ENCODE measurements at places on chromosomes 12 and 14.

- peak; percentile 24 for DNase-seq
Observed at GRCh38 chr12:104049903-104050356, at the start of gene GLT8D2. TSS of gene GLT8D2 (minus strand) at chr12:104050187. CDS start at chr12:104019648, 30,539 bp downstream.

DNA sequence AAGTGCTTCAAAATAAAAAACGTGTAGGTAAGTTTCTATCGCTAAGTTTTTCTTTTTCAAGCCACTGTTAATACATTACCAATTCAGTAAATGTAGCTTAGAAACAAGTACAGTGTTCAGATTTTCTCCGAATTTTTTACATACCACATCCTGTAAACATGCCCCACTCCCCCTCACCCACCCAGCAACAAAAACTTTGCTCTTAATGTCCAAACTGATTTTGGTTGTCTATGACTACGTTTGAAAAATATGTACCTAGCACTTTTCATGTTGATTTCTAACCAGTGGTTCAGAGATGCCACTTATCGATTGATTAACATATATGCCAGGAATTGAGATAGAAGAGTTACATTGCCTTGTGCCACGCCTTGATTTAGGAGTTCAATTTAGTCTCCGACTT is 663 bp upstream of the LIN7A start:
- peak; percentile 49 for DNase-seq

DNA sequence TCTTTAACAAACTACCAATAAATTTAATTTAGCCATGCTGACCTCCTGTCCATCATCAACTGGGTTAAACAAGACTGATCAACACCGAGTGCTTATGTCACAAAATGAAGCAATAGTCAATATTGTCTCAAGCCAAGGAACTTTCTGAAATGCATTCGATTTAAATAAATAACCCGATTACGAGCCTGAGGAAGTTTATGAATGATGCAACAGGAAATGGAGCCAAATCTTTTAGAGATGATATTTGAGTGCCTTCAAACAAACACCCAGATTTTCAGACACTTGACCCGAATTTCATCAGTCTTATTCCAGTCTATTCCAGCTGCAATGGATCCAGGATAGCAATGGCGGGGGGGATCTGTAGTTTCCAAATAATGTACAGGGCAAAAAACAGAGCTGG is 27.9 kb downstream of the FAR2 start:
- DNase-seq = no peak

DNA sequence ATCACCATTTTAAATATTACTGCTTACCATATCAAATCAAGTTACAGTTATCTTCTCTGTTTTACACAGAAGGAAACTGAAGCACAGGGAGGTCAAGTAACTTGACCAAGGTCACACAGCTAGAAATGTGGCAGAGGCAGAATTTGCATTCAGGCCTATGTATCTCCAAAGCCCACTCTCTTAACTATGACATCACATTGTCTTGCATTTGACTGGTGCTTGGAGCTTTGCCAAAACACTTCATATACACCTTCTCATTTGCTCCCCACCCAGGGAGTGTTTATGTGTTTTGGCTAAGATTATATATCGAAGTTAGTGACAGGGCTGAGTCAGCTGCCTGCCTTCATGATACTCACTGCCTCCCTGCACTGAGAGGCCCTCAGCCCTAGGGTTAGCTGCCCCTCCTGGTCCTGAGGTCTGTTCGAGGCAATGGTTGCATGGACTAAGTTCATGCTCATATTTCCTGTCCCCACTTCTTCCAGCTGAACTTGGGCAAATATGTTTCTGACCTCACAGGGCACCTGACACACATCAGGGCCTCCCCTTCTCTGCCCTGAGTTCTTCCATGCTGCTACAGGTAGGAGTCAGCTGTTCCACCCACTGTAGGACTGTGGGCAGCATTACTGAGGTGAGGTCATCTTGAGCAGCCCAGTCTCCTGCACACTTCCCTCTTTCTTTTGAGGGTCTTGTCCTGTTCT is 1.8 kb downstream of the GALNT6 start:
- DNase-seq = peak; percentile 59

DNA sequence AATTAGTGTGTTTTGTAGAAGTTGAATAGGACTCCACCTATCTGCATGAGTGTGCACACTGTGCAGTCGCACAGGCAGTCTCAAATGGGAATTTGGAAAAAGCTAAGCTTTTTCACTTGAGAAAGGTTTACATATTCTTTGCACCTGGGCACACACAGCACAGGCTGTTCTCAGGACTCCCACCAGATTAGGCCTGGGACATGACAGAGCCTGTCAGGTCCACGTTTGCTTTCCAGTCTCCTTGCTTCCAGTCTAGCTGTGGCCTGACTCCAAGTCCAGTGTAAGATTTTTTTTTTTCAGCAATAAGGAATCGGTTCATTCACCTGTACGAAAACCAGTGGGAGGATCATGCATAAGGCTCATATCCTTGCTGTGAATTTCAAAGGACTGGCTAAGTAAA is 181.3 kb downstream of the ZFP36L1 start:
- no peak for DNase-seq

DNA sequence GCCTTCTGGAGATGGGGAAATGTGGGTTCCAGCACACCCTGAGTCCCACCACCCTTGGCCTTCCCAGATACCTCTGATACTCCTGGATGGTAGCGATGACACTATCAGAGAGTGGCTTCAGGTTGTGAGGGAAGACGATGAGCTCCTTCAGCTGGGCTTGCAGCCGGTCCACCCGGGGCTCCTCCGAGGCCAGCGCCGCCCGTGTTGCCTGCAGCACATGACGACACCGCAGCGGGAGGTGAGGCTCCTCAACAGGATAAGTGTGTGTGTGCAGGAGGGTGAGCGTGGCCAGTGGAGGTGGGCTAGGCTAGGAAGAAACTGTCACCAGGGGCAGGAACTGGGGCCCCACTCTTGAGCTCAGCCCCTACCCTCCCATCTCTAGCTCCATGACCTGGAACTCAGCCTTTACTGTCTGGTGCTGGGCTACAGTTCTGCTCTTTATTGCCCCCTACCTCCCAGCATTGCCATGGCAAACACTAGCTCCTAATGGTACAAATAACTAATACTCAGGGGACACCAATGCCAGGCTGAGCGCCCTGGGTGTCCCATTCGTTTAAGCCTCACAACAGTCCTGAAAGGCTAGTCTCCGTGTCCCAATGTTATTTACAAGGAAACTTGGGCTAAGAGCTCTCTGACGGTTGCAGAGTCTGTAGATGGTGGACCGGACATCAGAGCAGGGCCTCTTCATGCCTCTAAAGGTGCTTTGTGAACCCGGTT is 64.1 kb downstream of the SYNE3 start:
- peak; percentile 40 for DNase-seq

DNA sequence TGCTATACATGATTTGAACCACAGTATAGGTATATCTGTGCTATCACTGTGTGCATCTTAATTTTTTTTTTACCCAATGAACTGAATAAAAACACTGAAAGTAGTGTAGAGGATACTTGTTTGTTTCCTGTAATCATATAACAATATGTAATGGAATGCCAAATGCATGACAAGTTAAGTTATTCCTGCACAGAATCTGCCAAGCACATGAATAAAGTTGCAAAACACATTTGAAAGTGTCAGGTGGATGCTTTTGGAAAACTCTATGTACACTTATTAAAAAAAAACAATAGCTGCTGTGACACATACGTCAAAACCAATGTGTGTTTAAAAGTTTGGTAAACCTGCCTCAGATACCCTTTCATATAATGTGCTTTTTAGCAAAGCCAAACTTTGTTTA is 1638.1 kb upstream of the SEL1L start:
- no peak for DNase-seq

DNA sequence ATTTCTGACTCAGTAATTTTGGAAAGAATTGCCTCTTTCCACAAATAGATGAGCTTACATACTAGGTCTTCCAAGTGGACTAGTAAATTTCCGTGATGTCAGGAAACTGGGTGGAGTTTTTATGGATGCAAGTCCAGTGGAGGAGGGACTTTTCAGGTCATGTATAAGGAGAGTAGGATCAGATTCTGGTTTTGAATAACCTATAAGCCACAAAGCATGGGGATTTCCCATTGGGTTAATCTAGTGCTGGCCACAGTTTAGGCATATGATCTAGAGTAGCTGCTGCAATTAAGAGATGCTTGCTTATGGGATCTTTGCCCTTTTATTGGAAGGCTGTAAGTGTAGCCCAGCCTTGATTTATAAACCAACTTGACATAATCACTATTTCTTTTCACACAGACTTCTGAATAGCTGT is 33.8 kb downstream of the STK38L start:
- DNase-seq = no peak

- DNase-seq = no peak
Observed at GRCh38 chr14:61399365-61399764, 78.0 kb downstream of the PRKCH start.

GRCh38 chr14:51260225-51260624 is 20.2 kb downstream of the TMX1 start:
- DNase-seq = no peak

DNA sequence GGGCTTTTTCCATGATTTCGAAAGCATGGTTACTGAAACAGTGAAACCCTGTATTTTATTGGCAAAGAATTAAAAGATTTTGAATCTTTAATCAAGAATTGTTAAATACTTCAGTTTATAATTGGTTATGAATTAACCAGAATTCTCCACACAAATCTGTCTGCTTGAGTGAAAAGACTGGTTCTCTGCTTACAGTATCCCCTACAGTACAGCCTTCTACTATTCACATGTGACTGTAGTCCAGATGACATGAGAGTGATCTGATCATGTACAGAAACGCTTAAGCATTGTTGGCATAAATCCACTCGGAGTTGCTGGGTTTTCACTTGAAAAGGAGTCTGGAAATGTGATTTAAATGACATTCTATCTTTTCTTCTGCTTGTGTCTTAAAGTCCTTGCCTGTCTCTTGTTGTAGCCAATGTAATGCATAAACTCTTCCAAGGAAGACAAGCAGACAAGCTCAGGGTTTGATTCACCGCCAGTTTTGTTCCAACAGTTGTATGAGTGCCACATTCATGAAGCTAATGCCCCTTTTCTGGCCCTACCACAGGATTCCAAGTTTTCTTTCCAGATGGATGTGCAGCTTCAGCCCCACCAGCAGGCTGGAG is 222.0 kb upstream of the LRIG3 start:
- no peak for DNase-seq

DNA sequence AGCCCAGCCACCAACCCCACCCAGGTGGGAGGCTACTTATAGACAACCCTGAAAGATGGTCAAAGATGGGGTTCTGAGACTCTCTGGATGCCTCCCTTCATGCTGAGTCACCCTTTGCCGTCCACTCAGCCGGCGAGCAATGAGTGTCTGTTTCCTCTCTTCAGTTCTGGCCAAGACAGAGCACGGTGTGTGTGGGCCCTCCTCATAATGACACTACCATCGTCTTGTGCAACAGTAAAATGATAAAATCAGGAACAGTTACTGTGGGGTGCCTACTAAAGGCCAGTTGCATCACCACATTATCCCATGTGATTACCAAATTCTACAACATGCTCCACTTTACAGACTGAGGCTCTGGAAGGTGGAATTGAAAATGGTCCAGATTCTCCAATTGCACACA is 7.0 kb upstream of the BDKRB1 start:
- peak; percentile 94 for DNase-seq

DNA sequence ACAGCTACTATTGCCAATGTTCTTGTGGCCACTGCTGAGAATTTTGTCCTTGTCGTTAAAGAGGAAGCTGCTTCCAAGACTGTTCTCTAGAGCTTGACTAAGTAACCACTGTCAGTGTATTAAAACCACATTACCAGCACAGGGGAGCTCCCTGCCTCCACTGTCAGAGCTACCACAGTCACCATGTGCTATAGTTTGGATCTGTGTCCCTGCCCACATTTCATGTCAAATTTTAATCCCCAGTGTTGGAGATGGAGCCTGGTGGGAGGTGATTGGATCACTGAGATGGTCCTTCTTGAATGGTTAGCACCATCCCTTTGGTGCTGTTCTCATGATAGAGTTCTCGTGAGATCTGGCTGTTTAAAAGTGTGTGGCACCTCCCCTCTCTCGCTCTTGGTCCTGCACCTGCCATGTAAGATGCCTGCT is 23.2 kb upstream of the RAP1B start:
- DNase-seq = peak; percentile 93

- DNase-seq = peak; percentile 81
Observed at GRCh38 chr12:9118158-9118557, 2.4 kb upstream of the A2M start.

DNA sequence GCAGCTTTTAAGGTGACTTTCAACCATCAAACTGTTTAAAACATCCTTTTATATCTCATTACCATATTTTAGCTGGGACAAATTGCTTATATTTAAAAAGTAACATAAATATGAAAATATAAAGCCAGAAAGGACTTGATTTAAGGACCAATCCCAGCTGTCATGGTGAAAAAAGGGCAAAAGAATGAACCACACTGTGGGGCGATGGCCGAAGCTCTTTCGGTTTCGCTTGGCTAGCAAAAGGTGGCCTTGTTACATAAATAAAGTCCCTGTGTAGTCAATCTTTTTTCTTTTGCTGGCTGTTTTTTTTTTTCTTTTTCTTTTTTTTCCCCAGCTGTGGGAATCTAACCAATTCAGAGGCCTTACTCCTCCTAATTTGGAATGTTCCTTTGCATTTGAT is 50.9 kb downstream of the FBXO33 start:
- DNase-seq = no peak

- no peak for DNase-seq
Observed at GRCh38 chr12:114821570-114821969, 137.6 kb upstream of the TBX3 start.

DNA sequence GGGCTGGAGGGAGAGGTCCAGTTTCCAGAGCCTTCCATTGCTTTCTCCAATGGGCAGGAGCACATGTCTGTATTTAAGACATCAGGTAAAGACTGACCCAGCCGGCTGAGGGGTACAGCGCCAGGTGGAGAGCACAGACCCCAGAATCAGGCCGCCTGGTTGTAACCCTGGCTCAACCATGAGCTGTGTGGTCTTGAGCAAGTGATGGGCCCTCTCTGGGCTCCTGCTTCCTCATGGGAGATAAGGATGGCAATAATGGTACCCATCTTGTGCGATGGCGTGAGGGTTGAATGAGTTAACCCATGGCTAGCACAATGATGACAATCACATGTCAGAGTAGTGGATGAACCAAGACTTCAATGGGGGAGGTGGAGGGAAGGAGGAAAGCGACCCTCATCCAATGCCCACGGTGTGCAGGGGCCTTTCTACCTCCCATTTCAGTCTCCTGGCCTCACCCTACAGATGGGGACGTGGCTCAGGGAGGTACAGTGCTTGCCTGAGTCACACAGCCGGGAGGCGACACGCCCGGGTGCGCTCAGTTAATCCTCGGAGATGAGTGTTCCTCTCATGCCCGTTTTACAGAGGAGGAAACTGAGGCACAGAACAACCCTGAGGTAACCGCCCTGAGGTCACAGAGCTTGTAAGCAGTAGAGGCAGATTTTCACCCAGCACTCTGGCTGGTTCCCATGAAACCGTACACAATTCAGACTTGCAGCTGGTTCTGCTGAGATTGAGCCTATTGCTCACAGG is 163.9 kb downstream of the RBM19 start:
- no peak for DNase-seq

GRCh38 chr14:92524602-92525185 is 11.1 kb downstream of the RIN3 start:
- DNase-seq = peak; percentile 89

GRCh38 chr14:69171569-69171968 is 18.6 kb upstream of the DCAF5 start:
- no peak for DNase-seq
